ENCODE measurements at places on chromosomes 7 and 10.

- no peak for DNase-seq
Measured at GRCh38 chr10:62851442-62851841, 35.3 kb upstream of the EGR2 start.

- DNase-seq: no peak
Measured at GRCh38 chr7:84876061-84876821, 310.6 kb downstream of the SEMA3D start.

DNA sequence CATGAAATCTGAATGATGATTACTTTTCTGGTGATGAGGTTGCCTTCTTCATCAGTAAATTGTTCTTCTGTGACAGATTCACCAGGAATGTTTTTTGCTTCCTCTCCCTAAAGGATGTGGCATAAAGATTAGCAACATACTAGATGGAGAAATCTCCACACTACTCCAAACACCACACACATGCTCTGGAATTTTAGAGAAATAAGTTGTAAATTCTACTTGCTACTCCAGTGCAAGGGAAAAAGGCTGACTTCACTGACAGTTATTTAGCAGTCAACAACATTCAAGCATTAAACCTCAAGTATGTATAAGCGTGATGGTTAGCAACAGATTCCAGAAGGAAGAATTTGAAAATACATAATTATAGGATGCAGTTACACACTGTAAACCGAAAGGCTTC, 137.9 kb upstream of the CCDC6 start:
- no peak for DNase-seq

DNA sequence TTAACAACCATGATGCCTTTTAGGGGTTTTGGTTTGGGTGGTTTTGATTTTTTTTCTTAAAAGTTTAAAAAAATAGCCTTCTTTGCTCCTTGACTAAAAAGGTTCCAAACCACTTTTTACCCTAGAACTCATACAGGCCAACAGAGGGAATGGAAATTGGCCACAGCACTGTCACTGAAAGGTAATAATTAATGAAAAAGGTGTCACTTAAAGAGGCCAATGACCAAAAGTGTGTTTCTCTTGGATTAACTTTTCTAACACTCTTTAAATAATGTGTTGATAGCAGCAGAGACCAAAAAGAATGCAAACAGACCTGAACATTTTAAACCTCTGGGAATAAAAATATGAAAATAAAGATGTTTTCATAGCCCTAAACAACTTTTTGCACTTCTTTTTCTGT, 221.1 kb upstream of the TCF7L2 start:
- DNase-seq: no peak

DNA sequence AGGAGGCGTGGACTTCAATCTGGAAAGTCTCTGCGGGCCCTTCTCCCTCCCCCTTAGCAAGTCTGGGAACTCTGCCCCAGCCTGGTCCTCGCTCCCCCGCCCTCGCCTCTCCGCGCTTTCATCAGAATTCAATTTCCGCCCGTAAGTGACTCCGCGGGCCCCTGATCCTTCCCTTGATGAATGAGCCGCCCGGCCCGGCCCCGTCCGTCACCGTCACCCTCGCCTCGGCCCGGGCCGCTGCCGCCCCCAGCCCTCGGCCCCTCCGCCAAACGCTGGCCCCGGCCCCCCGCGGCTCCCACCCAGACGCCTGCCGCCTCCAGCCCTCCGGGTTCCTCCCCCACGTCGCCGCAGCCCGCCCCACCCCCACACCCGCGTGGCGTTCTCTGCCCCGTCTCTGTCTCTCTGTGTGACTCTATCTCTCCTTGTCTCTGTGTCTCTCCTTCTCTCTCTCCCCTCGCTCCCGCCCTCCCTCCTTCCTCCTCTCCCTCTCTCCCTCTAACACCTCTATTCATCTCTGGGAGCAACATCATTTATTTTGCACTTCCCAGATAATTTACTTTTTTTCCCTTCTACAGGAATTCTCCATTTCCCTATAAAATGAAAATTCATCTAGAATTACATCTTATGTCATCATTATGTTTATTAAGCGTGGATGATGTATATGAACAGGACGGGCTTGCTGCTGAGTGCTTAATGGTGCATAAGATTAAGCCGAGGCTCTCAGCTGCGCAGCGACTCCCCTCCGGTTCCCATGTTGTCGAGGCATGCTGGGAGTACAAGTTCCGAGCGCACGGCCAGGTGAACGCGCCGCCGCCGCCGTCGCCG, 91.2 kb upstream of the PAX2 start:
- DNase-seq: no peak
